ENCODE measurements at places on chromosomes 2 and 18. TPM values are rescaled to one million over a fixed set of nuclear protein-coding genes. Genes with fewer than 3 reads are reported as not detected.

GRCh38 chr2:85710687-85711577, 16.8 kb downstream of the GNLY start:
- H3K4me3 ChIP-seq: no peak overlapping the region
- DNase-seq: no peak
- H3K27me3 ChIP-seq: peaks cover 4% of the 10 kb centered on the region
- H3K36me3 ChIP-seq: no peaks in the 10 kb centered on the region

DNA sequence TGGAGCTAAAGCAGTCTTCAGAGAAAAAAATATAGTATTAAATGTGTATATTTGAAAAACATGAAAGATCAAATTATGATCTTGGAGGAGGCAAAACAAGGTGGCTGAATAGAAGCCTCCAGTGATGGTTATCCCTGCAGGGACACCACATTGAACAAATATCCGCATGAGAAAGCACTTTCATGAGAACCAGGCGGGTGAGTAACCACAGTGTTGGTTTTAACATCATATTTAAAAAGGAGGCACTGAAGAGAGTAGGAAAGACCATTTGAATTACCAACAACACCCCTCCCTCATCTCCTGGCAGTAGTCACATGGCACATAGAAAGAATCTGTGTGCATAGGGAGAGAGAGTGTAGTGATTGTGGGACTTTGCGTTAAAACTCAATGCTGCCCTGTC, 759.6 kb upstream of the NRXN1 start:
- H3K36me3 ChIP-seq: no peaks in the 10 kb centered on the region
- H3K4me3 ChIP-seq: no peak overlapping the region
- DNase-seq: no peak
- no peaks in the 10 kb centered on the region for H3K27me3 ChIP-seq
- no peaks in the 10 kb centered on the region for H3K4me1 ChIP-seq
- H3K27ac ChIP-seq: no peak overlapping the region

DNA sequence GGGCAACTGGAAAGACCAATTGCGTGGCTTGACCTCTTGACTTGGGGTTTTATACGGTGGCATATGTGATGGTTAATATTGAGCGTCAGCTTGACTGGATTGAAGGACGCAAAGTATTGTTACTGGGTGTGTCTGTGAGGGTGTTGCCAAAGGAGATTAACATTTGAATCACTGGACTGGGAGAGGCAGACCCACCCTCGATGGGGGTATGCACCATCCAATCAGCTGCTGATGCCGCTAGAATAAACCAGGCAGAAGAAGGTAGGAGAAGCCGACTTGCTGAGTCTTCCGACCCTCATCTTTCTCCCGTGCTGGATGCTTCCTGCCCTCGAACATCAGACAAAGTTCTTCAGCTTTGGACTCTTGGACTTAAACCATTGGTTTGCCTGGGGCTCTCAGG, 34.2 kb upstream of the YPEL5 start:
- no peak overlapping the region for H3K27ac ChIP-seq
- H3K4me1 ChIP-seq: no peaks in the 10 kb centered on the region
- H3K4me3 ChIP-seq: no peak overlapping the region

The GKN1 gene
- total RNA-seq: not detected

Data from naive thymus-derived CD4-positive, alpha-beta T cell (primary cell).